SJSA1 (cell line): ENCODE measurements at places on chromosomes 1 and 21.

DNA sequence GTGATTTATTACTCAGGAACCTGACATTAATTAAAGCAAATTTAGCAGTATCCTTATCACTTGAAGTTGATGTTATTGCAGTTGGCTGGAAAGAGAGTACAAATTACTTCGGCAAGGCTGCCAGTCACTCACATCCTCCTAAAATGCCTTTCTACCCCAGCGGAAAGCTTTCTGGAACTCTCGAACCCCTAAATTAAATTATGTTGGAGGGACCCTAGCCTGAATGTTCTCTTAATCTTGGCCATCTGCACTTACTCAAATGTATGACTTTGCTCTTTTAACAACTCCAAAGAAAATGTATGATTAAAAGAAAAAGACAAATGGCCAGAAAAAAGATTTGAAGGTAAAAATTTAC, 242.6 kb upstream of the USP25 start:
- no peak for DNase-seq

GRCh38 chr1:151775894-151776664, 12.8 kb upstream of the MRPL9 start:
- no peak for DNase-seq

DNA sequence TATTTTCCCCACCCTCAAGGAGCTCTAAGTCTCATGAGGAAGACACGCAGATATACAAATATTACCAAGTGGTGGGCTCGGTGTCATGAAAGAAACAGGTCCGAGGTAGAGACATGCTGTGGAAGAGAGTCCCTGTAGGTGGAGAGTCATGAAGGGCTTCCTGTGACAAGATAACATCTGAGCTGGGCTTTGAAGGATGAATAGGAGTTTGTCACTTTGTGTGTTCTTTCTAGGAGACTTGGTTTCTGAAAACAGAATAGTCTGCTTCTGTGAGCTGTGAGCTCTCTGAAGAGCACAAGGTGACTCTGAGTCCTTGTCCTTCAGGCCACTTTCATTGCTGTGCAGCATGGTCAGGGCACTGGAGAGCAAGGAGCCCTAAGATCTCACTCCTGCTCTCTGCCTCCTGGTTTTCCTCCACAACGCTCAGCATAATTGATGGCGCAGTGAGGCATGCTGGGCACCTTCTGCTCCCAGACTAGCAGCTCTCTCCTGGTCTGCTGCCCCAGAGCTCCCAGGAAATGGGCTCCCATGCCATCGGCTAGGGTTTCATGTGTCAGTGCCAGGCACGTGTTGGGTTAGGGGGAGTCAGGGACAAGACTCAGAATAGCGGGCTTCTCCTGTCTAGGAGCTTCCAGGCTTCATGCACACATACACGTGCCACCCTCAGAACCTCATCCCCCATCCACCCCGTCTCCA, 209.9 kb upstream of the CSF3R start:
- DNase-seq = no peak

GRCh38 chr1:109975718-109976117, 8.8 kb upstream of the AHCYL1 start:
- DNase-seq = peak; percentile 56

GRCh38 chr1:36031441-36031840, 52.5 kb upstream of the TEKT2 start:
- DNase-seq = no peak

DNA sequence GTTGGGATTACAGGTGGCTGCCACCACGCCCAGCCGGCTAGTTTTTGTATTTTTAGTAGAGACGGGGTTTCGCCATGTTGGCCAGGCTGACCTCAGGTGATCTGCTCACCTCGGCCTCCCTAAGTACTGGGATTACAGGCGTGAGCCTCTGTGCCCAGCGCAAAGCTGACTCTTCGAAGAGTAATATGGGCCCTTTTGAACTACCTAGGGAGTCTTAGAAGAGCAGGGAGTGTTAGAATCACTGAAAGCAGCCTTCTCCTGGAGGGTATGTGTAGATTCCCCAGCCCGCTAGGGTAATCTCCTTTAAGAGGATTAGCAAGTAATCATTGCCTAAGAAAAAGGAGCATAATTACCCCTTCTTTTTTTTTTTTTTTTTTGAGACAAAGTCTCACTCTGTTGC, 6.5 kb upstream of the MAST2 start:
- no peak for DNase-seq

DNA sequence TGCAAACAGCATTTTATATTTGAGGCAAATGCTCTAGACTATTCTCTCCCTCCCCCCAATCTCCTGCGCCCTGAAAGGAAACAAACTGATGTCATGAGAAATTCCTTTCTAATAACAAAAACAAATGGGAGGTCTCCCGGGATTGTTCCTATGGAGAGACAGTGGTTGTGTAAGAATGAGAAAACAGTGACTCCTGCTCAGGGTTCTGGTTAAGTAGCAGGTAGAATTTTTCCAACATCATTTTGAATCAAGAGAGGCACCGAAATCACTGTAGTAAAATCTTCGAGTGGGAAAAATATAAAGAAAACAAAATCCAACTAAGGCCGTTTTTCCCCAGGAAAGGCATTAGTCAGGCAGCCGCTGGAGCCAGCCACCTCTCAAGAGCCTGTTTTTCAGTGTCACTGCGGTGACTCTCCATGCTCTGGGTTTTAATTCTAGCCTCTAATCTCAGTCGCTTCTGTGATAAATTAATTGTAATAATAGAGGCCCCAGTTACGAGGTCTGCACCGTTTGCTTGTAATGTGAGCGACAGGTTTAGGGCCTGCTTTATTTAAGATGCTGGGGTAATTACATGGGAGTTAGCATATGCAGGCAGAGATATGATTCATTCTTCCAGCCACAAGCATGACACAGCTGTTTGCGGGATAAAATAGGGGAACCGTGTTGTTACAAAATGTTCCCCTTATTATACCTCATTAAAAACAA, 80.3 kb downstream of the RNF220 start:
- DNase-seq = no peak

DNA sequence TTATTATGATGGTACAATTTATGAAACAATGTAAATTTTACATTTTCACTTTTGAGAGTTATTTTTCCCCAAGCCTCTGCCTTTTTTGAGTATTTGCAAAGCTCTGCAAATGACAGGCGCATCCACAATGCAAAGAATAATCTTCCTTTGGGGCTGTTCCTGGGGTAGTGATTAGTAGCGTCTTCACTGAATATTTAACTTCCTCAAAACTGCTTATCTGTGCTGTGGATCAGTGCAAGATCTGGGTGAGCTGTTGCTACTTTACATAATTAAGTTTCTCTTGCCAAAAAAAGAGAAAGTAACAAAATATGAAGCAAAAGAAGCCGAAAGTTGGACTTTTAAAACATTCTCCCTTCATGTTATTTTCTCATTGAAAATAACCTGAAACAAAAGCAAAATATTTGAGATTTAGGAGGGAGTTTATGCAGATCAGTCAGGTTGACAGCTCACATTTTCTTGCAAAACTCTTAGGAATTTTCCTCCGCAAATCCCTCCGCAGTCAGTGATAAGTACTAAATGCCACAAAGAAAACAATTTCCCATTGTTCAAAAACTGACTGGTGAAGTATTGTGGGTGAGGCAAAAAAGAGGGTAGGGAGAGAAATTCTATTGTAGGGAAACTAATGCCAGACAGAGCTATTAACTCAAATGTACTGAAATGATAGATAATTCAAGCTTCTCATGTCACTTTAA, 276.4 kb upstream of the B3GALT2 start:
- no peak for DNase-seq

GRCh38 chr1:39890273-39890672, 7.0 kb upstream of the TRIT1 start:
- no peak for DNase-seq

- no peak for DNase-seq
Measured at GRCh38 chr1:97875996-97876395, 44.8 kb downstream of the DPYD start.

GRCh38 chr1:203743091-203743571, 21.9 kb upstream of the LAX1 start:
- DNase-seq = no peak

DNA sequence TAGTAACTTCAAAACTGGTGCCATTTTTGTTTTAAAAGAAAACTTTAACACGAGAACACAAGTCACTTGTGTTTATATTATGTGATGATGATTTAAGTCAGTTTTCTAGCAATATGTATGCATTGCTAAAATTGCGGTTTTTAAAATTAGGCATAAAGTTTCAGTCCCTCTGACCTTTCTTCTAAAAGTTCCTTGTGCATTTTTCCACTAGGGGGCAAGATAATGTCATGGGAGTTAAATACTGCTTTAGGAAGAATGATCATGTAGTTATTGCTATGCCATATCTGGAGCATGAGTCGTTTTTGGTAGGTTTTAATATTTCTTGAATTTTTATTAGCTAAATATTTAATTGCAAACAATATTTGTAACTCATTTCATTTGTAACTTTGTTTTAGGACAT, 10.7 kb downstream of the CDC7 start:
- DNase-seq = peak; percentile 34

- DNase-seq = no peak
Measured at GRCh38 chr1:193348091-193348768, 161.8 kb upstream of the B3GALT2 start.

DNA sequence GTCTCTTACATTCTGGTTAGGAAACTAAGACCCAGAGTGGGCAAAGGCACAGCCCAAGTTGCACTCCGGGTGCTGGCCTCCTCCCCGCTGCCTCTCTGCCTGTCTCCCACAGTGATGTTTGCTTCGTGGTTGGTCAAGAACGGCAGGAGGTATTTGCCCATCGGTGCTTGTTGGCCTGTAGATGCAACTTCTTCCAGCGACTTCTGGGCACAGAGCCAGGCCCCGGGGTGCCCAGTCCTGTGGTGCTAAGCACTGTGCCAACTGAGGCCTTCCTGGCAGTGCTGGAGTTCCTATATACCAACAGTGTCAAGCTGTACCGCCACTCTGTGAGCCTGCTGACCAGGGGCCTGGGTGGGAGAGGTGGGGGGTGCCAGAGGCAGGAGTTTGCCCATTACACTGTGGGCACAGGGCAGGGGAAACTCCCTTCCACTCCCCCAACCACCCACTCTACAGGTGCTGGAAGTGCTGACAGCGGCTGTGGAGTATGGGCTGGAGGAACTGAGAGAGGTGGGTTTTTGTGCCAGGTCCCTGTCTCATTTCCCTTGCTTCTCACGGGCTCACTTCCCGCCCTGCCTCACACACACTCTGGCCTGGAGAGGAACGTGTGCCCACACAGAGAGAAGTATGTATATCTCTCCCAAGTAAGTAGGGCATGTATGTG, 1.9 kb downstream of the BTBD19 start:
- no peak for DNase-seq

- no peak for DNase-seq
Measured at GRCh38 chr21:42539931-42540343, 26.3 kb downstream of the SLC37A1 start.
